Activated CD4-positive, alpha-beta T cell treated with anti-CD3 and anti-CD28 coated beads, Interleukin-2, Interleukin-6, amounts not matched to agents 100 ng/mL and 50 ng/mL, durations not matched to agents 16 hours and 8 hours (primary cell): ENCODE measurements at places on chromosomes 7 and 10.
A peak's percentile ranks its signal among the peaks of the same experiment; 100 is the strongest.

- no peak for DNase-seq
These were observed 51.9 kb downstream of the CDC14C start for GRCh38 chr7:48976253-48976652.

GRCh38 chr7:13259930-13260329 is 572.5 kb downstream of the ARL4A start:
- DNase-seq, result no peak

- DNase-seq, result no peak
These were observed 675.8 kb downstream of the PCDH15 start for GRCh38 chr10:54125098-54125747.

- DNase-seq, result no peak
These were observed 3.1 kb upstream of the SLF2 start for GRCh38 chr10:100909501-100910263.

DNA sequence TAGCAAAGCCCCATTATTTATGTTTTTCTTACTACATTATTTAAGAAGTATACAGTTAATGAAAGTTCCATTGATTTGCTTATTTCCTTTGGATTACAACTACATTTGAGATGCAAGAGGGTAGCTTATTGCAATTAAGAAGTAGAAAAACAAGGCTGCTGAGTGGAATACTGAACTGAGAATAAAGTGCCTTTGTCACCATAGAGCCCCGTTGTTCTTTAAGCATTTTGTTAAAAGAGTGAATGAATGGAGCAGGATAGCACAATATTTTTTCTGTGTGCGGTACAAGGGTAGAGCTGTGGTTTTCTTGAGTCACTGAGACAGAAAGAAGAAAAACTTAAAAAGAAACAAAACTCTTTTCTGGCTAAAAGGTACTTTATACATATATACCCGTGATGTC is 45.6 kb downstream of the ZNF277 start:
- no peak for DNase-seq

- DNase-seq, result no peak
These were observed 111.0 kb downstream of the EGFR start for GRCh38 chr7:55129541-55130394.

DNA sequence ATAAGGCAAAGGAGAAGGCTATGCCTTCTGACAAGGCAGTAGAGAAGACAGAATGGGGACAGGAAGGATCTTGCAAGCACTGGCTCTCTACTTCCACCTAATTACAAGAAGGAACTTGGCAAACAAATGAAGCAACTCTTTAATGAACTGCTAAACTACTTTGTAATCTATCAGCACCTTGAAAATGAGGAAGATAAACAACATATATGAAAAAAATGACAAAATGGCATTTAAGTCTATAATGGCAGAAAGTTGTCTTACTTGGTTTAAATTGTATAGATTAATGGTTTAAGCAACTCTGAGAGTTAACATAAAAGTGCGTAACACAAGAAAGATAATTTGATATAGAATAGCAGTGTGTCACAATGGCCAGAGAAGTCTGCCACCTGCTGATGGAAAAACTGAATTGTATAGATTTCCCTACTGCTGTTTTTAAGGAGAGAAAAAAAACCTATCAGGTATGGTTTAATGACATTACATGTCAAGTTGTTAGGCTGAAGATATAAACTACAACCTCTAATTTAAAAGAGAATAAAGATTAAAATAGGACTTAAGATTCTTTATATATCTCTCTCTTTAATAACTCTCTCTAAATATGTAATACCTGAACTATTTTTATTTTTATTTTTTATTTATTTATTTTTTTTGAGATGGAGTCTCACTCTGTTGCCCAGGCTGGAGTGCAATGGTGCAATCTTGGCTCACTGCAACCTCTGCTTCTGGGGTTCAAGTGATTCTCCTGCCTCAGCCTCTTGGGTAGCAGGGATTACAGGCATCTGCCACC is 11.8 kb downstream of the NT5C3A start:
- DNase-seq, result peak; percentile 38

GRCh38 chr10:30048768-30049517 is 10.4 kb downstream of the JCAD start:
- peak; percentile 14 for DNase-seq

DNA sequence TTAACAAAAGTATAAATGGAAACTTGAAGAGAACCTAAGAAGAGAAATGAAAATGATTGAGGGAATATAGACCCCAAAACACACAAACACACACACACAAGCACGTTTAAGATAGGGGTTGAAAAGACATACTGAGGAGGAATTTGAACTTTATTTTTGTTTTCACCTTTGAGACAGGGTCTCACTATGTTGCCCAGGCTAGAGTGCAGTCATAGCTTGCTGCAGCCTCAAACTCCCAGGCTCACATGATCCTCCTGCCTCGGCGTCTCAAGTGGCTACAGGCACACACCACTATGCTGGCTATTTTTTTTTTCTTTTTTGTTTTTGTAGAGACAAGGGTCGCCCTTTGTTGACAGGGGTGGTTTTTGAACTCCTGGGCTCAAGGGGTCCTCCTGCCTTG is 4.0 kb downstream of the BTRC start:
- DNase-seq, result no peak

GRCh38 chr7:93910076-93910994 is 4.0 kb downstream of the GNGT1 start:
- no peak for DNase-seq

GRCh38 chr7:68063171-68063570 is 1066.5 kb downstream of the TYW1 start:
- DNase-seq, result no peak

- no peak for DNase-seq
These were observed 163.6 kb downstream of the KCND2 start for GRCh38 chr7:120436487-120437060.

DNA sequence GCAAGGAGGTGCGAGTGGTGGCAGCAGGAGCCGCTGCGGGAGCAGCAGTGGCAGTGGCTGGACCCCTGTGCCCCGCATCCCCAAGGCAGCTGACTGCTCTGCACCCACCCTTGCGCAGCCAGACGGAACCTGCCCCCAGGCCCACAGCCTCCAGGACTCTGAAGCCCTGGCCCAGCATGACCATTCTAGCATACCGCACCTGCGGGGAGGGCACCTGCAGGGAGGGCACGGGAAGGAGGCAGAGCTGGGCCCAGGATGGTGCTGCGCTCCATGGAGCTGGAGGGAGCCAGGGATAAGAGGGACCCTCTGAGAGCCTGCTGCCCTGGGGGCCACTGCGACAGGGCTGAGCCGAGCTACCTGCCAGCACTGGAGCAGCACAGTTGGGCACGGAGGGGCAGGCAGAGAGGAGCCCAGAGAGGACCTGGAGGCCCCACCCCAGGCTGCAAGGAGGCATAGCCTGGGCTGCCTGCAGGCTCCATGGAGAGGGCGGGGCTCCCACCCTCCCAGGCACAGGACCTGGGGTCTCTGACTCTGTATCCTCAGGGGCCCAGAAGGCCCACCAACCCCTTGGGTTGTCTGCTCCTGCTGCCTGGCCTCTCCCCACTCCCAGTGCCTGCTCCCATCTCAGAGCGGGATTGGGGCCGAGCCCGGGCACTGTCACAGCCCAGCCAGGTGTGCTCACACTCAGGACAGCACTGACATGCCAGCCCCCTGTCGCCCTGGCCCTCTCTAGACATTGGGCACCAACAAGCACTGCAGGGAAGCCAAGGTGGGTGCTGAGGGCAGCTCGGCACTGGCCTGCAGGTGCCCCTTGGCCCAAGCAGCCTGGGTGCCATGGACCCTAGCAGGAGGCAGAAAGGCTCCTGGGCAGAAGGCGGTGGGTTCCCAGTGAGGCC is 87.6 kb downstream of the HTR7 start:
- DNase-seq, result no peak

- DNase-seq, result no peak
These were observed 4.0 kb downstream of the GFRA1 start for GRCh38 chr10:116268976-116269375.

GRCh38 chr7:142557971-142558582 is 191.2 kb upstream of the PRSS1 start:
- peak; percentile 65 for DNase-seq

DNA sequence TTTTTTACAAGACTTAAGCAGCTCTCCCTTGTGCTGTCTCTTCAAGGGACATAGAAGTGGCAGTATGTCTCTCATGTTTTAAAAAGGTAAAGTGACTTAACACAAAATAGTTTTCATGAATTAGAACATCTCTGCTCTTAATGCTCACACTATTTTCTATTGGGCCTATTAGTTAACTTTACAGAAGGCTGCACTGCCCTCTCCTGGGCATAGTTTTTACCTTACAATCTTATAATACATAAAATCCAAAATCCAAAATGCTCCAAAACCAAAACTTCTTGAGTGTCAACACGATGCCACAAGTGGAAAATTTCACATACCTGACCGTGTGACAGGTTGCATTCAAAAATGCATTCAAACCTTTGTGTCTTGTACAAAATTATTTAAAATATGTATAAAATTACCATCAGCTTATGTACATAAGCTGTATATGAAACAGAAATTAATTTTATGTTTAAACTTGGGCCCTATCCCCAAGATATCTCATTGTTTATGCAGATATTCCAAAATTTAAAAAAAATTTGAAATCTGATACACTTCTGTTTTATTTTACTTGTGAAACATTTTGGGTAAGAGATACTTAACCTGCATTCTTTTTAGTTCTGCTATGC is 25.8 kb downstream of the TES start:
- DNase-seq, result peak; percentile 46

GRCh38 chr7:25894902-25895791 is 256.9 kb upstream of the NFE2L3 start:
- DNase-seq, result peak; percentile 78

DNA sequence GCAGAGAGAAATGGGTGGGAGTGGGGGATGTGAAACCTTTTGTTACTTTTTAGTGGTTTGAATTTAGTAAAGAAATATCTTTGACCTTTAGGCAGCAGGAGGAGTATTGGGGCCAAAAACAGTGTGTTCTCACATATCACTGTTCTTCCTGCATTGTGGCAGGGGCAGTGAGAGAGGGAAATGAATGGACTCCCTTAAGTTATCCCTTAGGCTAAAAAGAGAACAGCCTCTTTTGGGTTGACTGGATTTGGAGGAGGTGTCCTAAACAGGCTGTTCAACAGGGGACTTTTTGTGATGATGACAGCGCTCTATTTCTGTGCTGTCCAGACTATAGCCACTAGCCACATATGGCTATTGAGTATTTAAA is 22.3 kb downstream of the ZNF775 start:
- DNase-seq, result no peak

GRCh38 chr7:151254316-151254715 is 5.8 kb upstream of the SMARCD3 start:
- DNase-seq, result no peak

GRCh38 chr10:34223658-34224057 is 591.4 kb downstream of the PARD3 start:
- no peak for DNase-seq

- peak; percentile 68 for DNase-seq
These were observed 74.2 kb downstream of the MALSU1 start for GRCh38 chr7:23373151-23374004.

DNA sequence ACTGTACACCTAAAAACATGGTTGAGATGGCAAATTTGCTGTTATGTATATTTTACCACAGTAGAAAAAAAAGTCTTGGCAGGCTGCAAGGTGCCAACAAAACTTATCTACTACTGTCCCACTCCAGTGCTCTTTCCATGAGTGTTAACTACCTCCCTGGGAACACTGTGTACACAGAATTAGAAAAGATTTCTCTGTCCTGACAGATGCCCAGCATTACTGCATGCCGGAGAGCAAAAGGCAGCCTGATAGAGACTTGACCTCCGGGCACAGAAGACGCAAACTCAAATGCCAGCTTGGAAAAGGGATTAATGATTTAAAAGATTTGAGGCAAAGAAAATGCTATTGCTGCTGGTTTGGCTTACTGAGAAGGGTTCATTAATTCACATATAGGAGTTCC is 228.8 kb downstream of the TMEM178B start:
- DNase-seq, result no peak

DNA sequence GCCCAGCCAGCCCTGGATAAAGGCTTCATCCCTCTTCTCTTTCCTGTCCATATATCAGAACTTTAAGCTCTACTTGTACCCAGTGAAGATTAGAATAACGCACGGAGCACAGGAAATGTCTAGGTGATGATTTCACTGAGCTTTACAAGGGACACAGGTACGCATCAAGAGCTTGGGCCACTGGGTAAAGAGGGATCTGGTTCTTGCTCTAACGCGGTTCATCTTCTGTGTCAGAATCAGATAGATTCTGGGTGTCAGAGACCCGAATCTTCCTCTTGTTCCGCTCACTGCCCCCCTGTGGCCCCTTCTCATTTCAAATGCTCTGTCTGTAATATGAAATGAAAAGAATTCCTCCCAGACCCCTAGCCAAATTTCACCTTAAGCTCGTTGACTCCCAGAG is 24.7 kb downstream of the IL2RA start:
- no peak for DNase-seq

- no peak for DNase-seq
These were observed 34.4 kb upstream of the AGR3 start for GRCh38 chr7:16916105-16916639.

DNA sequence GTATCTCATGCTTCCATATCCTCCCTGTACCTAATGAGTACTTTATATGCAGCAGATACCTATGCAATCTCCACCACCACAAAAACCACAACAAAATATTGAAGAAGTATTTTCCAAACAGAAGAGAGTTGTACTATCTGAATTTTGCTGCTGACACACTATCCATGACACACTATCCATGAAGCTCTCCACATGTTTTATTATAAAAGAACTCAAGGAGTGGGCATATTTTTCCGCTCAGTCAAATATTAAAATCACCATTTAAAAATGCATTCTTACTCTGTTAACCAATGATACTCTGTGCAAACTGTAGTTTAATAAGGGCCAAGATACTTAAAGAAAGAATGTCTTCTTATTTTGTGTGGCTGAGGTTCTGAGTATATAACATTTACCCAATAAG is 2.8 kb downstream of the BET1 start:
- DNase-seq, result no peak

GRCh38 chr7:82247814-82248433 is 195.7 kb downstream of the CACNA2D1 start:
- DNase-seq, result no peak

DNA sequence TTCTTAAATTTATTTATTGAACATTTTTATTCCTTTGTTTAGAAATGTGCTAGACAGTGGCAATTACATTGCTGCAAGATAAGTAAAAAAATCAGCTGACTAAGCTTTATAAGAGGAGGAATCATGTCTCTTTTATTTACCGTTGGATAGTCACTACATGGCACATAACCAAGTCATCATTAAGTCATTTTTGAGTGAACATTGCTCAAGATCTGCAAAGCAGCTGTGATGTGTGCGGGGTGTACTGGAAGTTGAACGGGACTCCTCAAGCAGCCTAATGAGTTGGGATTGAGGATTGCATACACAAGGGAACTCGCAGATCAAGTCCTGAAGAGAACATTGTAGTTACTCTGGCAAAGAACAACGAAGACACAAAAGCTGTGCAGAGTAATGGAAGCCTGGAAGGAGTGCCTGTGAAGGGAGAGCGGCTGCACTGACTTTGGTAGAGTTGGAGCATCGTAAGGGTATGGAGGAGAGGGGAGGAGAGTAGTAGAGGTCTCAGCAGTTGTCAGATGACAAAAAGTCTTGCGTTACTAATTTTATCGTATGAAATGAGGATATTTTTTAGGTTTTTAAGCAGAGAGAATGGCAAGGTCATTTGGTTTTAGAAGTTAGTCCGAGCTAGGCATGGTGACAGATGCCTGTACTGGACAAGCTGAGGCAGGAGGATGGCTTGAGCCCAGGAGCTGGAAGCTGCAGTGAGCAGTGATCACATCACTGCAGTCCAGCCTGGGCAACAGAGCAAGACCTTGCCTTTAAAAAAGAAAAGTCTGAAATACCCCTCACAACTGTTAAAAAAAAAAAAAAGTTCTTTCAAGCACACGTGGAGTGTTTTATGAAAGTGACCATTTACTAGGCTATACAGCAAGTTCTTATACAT is 95.1 kb downstream of the BMPR1A start:
- no peak for DNase-seq

GRCh38 chr10:126073606-126074005 is 177.2 kb downstream of the FANK1 start:
- DNase-seq, result no peak
